Foreskin keratinocyte (primary cell): ENCODE measurements at places on chromosomes 12 and 14.
A peak's percentile ranks its signal among the peaks of the same experiment; 100 is the strongest.

DNA sequence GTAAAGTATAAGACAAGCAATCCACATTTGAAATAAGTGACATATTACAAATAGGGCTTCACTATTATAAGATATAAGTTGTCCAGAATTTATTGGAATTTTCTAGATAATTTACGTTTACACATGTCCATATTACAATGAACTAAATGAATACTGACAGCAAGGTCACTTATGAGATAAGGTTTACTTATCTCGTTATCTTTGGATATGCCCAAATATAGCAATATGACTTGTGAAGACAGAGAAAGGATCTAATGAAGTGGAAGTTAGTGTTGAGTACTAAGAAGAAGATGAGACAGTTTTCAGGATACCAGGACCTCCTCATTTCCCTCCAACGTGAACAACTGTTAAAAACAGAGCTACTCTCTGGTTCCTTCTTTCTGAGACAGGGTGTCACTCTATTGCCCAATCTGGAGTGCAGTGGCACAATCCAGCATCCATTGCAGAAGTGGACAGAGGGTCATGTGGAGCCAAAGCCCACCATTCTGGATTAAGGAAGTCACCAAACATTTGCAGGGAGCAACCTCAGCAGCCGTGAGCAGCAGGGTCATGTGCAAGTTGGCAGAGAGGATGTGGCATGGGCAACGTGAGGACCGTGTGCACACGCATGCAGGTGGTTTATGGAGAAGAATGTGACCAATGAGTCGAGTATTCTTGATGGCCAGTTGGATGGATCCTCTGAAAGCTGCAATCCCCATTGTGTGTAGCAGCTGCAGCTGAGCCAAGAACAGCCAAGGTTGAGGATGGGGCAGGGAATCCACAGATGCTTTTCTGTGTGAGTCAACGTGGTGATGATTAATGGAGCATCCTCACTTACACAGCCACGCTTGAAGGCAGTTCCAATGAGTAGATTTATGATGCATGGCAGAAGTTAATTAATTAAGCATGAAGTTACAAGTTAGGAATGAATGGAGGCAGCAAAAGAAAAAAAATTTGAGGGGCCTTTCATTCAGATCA, 111.0 kb downstream of the BICD1 start:
- peak; percentile 76 for DNase-seq

DNA sequence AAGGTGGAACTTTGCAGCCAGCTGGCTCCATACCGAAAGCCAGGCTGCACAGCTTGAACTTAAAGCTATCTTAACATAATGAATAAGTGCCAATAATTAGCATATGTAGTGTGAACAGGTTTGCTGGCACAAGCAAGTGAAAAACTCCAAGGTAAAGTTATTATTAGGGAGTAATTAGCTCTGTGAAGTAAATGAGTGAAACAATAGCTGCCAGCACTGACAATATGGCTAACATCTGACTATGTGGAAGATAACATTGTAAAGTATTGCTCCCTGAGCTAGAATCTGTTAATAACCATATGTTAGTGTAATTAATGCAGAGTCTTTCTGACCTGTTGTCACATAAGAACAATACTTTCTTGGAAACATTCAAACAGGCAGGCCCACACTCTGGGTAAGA, 246.4 kb downstream of the SOX5 start:
- DNase-seq: no peak

DNA sequence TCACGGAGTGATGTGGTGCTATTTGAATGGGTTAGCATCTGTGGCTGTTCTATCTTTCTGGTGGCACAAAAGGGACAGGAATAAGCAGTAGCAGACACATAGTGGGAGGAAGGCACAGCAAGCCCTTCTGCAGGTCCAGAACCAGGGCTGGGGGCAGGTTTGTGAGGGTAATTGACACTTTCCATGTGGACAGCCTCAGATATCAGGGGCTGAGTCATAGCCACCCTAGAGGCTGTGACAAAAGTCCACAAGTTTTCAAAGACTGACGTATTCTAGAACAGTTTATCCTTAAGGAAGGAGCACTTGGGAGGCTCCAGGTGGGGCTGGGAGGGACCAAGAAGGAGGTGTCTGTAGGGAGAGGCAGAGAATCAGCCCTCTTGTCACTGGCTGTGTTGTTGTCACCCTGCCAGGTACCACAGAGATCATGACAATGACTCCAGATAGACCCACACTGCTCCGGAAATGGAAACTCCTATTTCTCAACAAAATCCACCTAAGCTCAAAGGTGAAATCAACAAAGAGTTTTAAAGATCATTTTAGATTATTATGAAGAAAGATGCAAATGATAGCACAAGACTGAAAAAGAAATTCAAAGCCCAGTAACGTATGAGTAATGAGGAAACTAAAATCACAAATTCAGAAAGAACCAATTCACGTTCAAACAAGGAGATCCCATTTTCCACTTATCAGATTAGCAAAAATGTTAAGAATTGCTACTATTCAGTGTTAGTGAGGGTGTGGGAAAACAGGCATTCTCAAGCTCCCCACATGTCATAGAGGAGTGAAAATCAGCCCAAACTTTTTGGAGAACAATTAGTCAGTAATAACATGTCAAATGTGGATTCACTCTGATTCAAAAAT, 48.3 kb downstream of the NFKBIA start:
- peak; percentile 62 for DNase-seq

DNA sequence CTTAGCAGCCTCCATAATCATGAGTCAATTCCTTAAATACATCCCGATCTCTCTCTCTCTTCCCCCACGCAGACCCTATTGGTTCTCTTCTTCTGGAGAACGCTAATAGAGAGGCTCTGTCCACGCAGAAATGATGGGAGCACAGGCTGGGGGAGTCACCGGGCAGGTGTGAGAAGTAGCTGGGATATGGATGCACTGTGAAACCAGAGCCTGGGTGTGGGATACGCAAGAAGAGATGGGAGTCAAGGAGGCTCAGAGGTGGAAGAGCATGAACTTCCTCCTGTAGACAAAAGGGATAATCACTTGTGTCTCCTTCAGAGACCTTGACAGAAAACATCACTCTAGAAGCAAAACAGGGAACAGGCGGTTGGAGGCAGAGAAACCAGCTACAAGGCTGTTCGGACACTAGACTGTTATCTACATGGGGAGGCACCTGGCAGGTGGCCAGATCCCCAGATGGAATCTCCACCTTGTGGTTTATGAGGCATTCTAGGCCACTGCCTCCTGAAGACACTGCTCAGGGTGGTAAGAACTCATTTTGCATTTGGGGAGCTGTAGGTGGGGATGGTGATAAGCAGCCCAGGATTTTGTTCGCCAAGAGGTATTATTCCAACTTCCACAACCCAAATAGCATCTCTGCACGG, 7.2 kb upstream of the SELPLG start:
- DNase-seq: no peak

- DNase-seq: no peak
These were observed 10.7 kb upstream of the ARID4A start for GRCh38 chr14:58287607-58288042.

- peak; percentile 61 for DNase-seq
These were observed 24.7 kb downstream of the CCDC85C start for GRCh38 chr14:99579120-99579836.

- DNase-seq: peak; percentile 87
These were observed 175.8 kb downstream of the TTC8 start for GRCh38 chr14:89000007-89000942.

DNA sequence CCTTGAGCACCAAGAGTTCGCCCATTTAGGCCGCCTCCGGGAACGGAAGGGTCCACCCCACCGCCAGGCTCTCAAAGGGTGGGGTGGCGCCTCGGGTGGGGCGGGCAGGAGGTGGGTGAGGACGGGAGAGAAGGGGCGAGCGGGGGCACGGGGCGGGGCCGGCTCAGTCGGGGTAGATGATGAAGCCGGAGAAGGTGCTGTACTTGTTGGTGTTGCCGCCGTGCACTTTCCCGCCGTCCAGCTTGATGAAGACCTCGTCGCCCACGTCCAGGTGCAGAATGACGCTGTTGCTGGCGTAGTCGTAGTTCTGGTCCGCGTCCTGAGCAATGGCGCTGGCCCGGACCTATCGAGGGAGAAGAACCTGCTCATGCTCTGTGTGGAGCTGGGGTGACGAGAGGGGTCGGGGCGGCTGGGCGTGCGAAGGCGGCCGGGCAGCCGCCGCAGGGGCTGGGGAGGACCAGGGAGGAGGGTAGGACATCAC, 4.1 kb downstream of the C1QL4 start:
- DNase-seq: no peak

GRCh38 chr12:127178463-127178862, 1088.5 kb upstream of the TMEM132C start:
- DNase-seq: no peak

- no peak for DNase-seq
These were observed 15.0 kb downstream of the CCND2 start for GRCh38 chr12:4288296-4289131.

DNA sequence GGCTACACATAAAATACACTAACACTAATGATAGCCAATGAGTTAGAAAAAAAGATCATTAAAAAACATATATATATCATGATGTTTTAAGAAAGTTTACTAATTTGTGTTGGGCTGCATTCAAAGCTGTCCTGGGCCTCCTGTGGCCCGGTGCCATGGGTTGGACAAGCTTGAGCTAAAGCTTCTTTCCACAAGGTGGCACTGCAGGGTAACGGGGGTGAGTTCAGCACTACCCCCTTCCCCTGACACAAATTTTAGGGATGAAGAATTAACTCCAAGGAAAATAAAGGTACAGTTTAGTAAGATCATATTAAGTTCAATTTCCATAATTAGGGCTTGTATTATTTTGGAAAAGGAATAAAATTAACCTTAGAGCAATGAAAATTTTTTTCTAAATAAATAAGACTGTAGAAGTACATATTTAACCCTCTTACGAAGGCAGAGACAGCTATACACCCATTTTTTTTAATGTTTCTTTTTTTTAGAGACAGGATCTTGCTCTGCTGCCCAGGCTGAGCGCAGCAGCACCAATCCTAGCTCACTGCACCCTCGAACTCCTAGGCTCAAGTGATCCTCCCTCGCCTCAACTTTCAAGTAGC, 38.9 kb downstream of the PPP1R13B start:
- DNase-seq: peak; percentile 40

- DNase-seq: no peak
These were observed 22.7 kb downstream of the PLEK2 start for GRCh38 chr14:67389275-67389674.

- no peak for DNase-seq
These were observed 16.6 kb upstream of the TBX3 start for GRCh38 chr12:114700392-114701103.

- peak; percentile 76 for DNase-seq
These were observed 45.8 kb upstream of the TBX3 start for GRCh38 chr12:114729731-114730130.

- DNase-seq: peak; percentile 25
These were observed at the start of gene B3GNT4 for GRCh38 chr12:122203301-122204166. B3GNT4 (plus strand) TSS chr12:122203709; CDS start chr12:122204619, 910 bp downstream.

- no peak for DNase-seq
These were observed 36.4 kb upstream of the HNF1A start for GRCh38 chr12:120941846-120942405.
